ENCODE measurements at places on chromosomes 3 and 15. TPM values are rescaled to one million over a fixed set of nuclear protein-coding genes. Genes with fewer than 3 reads are reported as not detected.

DNA sequence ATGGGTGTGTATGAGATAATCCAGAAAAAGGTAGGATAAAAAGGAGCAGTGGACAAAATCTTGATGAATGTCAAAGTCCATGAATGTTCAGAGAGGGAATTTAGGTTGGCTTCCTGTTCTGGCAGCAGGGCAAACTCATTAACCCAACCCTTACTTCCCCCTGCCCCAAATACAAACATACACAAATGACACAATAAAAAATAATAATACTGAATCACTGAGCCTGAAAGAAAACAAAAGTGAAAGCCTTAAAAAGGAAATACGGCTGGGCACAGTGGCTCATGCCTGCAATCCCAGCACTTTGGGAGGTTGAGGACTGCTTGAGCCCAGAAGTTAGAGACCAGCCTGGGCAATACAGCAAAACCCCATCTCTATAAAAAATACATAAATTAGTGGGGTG, 62.9 kb downstream of the GPR176 start:
- H3K36me3 ChIP-seq: peaks cover 1% of the 10 kb centered on the region
- no peak overlapping the region for H3K27ac ChIP-seq
- DNase-seq: no peak
- no peaks in the 10 kb centered on the region for H3K4me1 ChIP-seq

GRCh38 chr3:187735383-187735782, 9.9 kb downstream of the BCL6 start:
- no peak overlapping the region for H3K27ac ChIP-seq
- no peaks in the 10 kb centered on the region for H3K27me3 ChIP-seq
- H3K4me3 ChIP-seq: no peak overlapping the region
- DNase-seq: no peak

- no peaks in the 10 kb centered on the region for H3K4me1 ChIP-seq
- H3K4me3 ChIP-seq: no peak overlapping the region
- H3K27ac ChIP-seq: no peak overlapping the region
- peaks cover 10% of the 10 kb centered on the region for H3K36me3 ChIP-seq
- DNase-seq: no peak
- no peaks in the 10 kb centered on the region for H3K27me3 ChIP-seq
Observed at GRCh38 chr3:43523454-43524053, 98.3 kb downstream of the ANO10 start.

- no peak for DNase-seq
- H3K36me3 ChIP-seq: no peaks in the 10 kb centered on the region
Observed at GRCh38 chr3:141725036-141725435, 13.1 kb upstream of the RNF7 start.

GRCh38 chr3:126389112-126389793, 5.5 kb upstream of the CFAP100 start:
- no peaks in the 10 kb centered on the region for H3K36me3 ChIP-seq
- no peak overlapping the region for H3K27ac ChIP-seq
- H3K4me1 ChIP-seq: peaks cover 5% of the 10 kb centered on the region
- H3K27me3 ChIP-seq: peaks cover 30% of the 10 kb centered on the region

DNA sequence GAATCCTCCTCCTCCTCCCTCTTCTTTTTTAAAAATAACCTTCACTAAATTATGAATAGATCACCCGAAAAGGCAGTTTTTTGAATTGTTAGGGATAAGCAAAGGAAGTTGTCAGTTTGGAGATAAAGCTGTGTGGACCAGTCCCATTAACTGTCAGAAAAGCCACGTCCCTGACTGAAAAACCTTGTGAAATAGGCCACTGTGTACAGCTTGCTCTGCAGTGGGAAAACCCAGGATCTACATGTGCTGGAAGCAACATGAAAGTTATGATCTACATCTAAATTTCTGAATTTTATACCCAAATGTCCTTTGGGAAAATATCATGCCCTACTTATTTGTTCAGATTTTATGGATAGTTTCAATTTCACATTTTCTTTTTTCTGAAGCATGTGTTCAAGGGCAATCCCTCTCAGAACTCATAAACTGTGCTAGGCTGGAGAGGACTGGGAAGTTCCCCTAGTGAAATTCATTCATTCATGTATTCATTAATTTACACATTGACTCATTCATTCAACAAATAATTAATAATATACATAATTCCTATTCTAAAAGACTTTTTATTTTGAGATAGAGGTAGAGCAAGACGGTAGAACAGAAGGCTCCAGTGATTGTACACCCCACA, 149.5 kb downstream of the SLC9A9 start:
- no peak for DNase-seq
- no peak overlapping the region for H3K4me3 ChIP-seq
- no peak overlapping the region for H3K27ac ChIP-seq
- no peaks in the 10 kb centered on the region for H3K36me3 ChIP-seq

DNA sequence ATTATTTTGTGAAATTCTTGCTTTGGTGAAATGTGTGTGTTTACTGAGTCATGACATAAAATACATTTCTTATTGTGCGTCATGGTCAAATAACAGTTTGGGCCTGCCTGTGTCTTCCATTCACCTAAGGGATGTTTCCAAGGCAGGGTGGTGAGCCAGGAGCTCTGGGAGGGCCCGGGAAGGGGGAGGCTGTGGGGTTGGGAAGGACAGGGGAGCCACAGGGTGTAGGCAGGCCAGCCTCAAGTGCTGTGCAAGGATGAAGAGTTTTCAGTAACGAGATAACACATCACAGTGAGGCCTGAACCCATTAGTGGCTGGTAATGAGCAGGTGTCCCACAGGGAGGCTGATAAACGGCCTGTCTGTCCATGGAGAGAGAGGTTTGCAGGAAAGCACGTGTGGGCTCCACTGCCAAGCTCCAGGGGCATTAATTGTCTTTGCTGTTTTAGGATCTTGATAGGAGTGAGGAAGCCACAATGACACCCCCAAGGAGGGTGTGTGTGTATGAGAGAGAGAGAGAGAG, 35.6 kb upstream of the SEC13 start:
- peaks cover 4% of the 10 kb centered on the region for H3K27me3 ChIP-seq
- peaks cover 2% of the 10 kb centered on the region for H3K36me3 ChIP-seq
- DNase-seq: no peak
- H3K4me3 ChIP-seq: no peak overlapping the region
- no peaks in the 10 kb centered on the region for H3K4me1 ChIP-seq

DNA sequence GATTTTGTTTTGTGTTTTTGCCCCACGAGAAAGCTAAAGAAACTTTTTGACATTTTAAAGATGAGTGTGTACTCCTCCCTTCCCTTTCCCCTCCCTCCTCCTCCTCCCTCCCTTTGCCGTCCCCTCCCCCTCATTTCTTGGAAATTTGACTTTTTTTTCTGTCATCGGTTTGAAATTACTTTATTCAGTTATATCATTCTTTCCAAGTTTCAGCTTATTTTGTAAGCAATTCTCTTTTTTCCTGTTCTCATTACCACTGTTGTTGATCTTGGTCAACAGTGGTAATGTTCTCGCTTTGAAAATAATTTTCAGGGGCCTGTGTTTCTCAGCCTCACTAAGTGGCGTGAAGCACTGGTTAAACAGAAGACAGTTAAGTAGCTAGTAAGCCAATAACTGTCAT, 178.4 kb downstream of the AKAP13 start:
- peak overlapping the region; percentile 61 for H3K27ac ChIP-seq
- peaks cover 58% of the 10 kb centered on the region for H3K4me1 ChIP-seq
- no peak for DNase-seq
- H3K27me3 ChIP-seq: no peaks in the 10 kb centered on the region
- peaks cover 8% of the 10 kb centered on the region for H3K36me3 ChIP-seq

GRCh38 chr15:42595626-42596240, 20.3 kb downstream of the STARD9 start:
- no peaks in the 10 kb centered on the region for H3K27me3 ChIP-seq
- no peak for DNase-seq
- no peak overlapping the region for H3K4me3 ChIP-seq

DNA sequence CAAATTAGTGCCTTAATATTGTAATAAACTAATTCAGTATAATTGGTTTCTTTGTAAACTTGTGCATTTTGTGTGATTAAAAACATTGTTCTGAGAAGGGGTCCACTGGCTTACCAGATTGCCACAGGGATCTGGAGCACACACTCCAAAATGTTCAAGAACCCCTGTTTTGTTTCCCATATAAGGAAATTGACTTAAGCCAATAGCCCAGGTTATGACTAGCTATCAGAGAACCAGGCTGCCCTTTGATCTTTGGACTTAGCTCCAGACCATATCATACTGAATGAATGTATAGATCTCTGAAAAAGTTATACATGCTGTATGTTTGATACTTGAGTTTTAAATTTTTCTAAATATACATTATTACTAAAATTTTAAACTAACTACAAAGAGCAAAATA, 91.7 kb downstream of the NPTN start:
- no peaks in the 10 kb centered on the region for H3K4me1 ChIP-seq
- H3K27me3 ChIP-seq: peaks cover 3% of the 10 kb centered on the region
- no peaks in the 10 kb centered on the region for H3K36me3 ChIP-seq
- H3K27ac ChIP-seq: no peak overlapping the region
- no peak for DNase-seq
- no peak overlapping the region for H3K4me3 ChIP-seq

DNA sequence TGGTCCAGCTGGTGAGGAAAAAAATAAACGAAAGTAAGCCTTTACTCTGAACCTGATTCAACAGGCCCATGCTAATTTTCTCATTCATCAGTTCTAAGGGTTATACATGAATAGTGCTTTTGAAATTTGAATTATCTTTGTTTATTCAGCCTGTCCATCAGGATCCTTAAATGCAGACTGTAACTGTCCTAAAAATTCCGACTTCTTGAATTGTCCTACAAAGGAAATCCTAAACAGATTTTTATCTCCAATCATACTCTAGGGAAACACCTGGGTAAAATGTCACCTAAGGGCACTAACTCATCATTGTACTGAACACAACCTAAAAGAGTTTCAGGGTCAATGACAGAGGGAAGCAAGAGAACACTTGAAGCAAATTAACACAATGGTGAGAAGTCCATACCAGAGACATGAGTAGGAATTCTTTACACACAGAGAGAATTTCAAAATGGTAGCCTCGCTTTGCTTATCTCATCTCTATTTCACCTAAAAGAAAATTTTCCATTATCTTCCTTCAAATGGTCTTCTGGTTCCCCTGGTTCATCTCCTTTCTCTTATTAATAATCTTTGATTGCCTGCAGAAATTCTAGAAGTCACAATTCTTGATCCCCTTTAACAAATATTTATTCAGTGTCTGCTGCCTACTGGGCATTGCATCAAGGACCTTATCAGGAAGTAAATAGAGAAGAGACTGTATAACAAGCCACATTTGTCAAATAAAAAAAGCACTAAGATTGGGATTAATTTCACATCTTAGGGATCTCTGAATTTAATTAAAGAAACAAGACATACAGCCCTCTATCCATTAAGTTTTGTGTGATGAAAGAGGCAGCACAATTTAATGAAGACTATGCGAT, 182.7 kb downstream of the MEIS2 start:
- no peaks in the 10 kb centered on the region for H3K27me3 ChIP-seq
- no peaks in the 10 kb centered on the region for H3K4me1 ChIP-seq
- H3K27ac ChIP-seq: no peak overlapping the region
- no peak for DNase-seq
- H3K36me3 ChIP-seq: no peaks in the 10 kb centered on the region
- H3K4me3 ChIP-seq: no peak overlapping the region

GRCh38 chr3:188279502-188280335, 125.8 kb downstream of the LPP start:
- peaks cover 6% of the 10 kb centered on the region for H3K36me3 ChIP-seq
- H3K27ac ChIP-seq: no peak overlapping the region
- no peak for DNase-seq

GRCh38 chr3:16355828-16356227, 90.8 kb downstream of the OXNAD1 start:
- no peak overlapping the region for H3K27ac ChIP-seq
- no peak overlapping the region for H3K4me3 ChIP-seq

DNA sequence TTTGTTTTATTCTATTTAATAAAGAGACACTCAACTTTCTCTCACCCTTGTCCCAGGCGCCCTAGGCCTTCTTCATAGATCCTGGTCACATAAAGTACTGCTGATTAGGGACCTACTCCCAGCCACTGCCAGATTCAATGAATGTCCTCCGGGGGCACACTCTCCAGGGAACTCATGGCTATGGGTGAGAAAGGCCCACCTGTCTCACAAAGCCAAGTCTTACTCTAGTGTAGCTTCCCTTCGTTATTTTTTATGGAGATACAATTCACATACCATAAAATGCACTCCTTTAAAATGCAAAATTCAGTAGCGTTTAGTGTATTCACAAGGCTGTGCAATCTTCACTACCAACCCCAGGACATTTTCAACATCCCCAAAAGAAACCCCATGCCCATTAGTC, 87.8 kb downstream of the ADCY5 start:
- no peak for DNase-seq
- H3K27me3 ChIP-seq: peaks cover 4% of the 10 kb centered on the region
- H3K4me3 ChIP-seq: no peak overlapping the region
- H3K4me1 ChIP-seq: no peaks in the 10 kb centered on the region
- H3K36me3 ChIP-seq: no peaks in the 10 kb centered on the region
- no peak overlapping the region for H3K27ac ChIP-seq

LMAN1L gene
- total RNA-seq: 0.93 TPM

SI gene
- not detected for total RNA-seq

STRC gene
- total RNA-seq: 0.32 TPM

CIDEC gene
- total RNA-seq: not detected

PRKCD gene
- total RNA-seq: 24.8 TPM
